GM18507 (cell line): ENCODE measurements at places on chromosomes 3 and 15.

- no peak for DNase-seq
These were observed 255.5 kb downstream of the UACA start for GRCh38 chr15:70507772-70508371.

GRCh38 chr3:34017757-34018156 lies 219.3 kb downstream of the PDCD6IP start:
- no peak for DNase-seq

DNA sequence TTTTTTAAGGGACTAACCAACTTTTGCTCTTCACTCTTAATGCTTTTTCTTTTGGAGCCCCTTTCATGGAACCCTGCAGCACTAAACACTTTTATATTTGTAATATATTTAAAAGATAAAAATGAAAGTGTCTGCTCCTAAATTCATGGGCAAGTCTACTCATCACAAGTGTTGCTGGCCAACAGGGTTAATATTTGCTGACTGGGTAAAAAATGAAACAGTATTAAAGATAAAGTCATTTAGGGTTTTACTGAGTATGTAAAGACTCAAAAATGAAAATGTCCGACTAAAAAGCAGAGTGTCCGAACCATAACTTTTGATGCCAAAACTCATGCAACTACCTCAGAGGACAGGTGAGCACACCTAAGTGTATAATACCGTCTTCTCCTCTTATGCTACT lies 54.0 kb downstream of the MOBP start:
- no peak for DNase-seq

DNA sequence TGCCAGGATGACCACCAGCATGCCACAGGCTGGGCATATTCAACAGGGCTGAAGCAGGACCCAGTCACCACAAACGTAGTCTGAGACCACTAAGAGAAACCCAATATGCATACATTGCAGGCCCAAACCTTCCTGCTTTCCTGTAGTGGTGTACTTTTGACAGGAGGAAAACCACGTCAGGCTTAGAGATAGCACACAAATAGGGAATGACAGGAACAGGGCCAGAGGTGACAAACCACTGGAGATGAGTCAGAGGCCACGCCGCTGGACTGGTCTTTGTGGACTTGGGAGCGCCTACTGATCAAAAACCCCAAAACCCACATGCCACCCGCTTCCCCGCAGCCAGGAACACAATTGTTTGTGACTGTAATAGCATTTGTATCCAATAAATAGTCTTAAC lies 3.6 kb upstream of the EFCAB12 start:
- DNase-seq: no peak

DNA sequence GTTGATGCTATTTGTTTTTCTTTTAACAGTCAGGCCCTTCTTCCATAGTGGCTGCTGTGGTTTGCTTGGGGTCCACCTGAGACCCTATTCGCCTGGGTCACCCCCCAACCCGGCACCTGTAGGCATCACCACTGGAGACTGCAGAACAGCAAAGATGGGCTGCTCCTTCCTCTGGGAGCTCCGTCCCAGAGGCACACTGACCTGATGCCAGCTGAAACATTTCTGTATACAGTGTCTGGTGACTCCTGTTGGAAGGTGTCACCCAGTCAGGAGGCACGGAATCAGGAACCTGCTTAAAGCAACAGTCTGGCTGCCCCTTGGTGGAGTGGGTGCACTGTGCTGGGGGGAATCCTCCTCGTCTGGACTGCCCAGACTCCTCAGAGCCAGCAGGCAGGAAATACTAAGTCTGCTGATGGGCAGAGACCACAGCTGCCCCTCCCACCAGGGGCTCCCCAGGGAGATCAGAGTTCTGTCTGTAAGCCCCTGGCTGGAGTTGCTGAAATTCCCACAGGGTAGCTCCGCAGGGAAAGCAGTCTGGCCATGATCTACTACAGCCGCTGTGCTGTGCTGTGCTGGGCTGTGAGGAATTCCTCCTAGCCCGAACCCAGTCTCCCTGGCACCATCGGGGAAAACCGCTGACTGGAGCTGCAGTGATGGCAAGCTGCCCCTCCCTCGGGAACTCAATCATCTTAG lies 248.2 kb downstream of the TBC1D5 start:
- no peak for DNase-seq
